ENCODE measurements at places on chromosomes 2 and 18. TPM values are rescaled to one million over a fixed set of nuclear protein-coding genes. Genes with fewer than 3 reads are reported as not detected.

GRCh38 chr2:217150236-217150635 lies 290.4 kb upstream of the TNP1 start:
- H3K36me3 ChIP-seq: no peaks in the 10 kb centered on the region
- H3K27ac ChIP-seq: no peak overlapping the region
- no peak overlapping the region for H3K4me3 ChIP-seq
- no peaks in the 10 kb centered on the region for H3K4me1 ChIP-seq

GRCh38 chr2:218059289-218059688 lies 9.8 kb upstream of the RUFY4 start:
- no peak overlapping the region for H3K4me3 ChIP-seq
- DNase-seq: no peak

DNA sequence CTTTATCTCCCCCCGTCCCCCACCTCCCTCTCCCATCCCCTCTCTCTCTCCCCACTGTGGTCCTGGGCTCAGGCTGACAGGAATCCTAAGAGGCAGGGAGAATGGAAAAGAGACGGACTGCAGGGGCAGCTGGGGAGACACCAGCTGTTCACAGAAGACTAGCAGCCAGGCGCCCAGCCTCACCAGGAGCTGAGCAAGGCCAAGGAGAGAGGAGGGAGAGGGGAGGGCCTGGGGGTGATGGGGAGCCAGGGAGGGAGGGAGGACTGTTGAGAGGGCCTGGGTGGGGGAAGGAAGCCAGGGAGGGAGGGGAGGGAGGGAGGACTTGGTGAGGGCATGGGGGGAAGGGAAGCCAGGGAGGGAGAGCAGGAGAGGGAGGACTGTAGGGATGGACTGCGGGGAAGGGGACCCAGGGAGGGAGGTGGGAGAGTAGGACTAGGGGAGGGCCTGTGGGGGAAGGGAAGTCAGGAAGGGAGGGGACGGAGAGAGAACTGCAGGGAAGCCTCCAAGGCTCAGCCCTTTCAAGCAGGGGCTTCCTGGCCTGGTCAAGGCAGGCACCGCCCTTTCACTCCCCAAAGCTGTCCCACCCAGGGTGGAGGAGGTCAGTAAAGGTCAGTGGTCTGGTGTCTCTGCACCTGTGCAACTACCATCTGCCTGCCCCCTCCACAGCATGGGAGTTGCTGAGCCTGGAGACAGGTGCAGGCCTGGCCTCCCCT lies 517.7 kb upstream of the MYT1L start:
- no peak overlapping the region for H3K27ac ChIP-seq
- H3K27me3 ChIP-seq: no peaks in the 10 kb centered on the region
- H3K36me3 ChIP-seq: no peaks in the 10 kb centered on the region
- no peaks in the 10 kb centered on the region for H3K4me1 ChIP-seq
- DNase-seq: no peak

GRCh38 chr2:84297155-84297554 lies 161.9 kb downstream of the SUCLG1 start:
- H3K27ac ChIP-seq: no peak overlapping the region
- H3K27me3 ChIP-seq: no peaks in the 10 kb centered on the region
- no peak for DNase-seq
- H3K4me1 ChIP-seq: no peaks in the 10 kb centered on the region
- no peaks in the 10 kb centered on the region for H3K36me3 ChIP-seq
- H3K4me3 ChIP-seq: no peak overlapping the region

DNA sequence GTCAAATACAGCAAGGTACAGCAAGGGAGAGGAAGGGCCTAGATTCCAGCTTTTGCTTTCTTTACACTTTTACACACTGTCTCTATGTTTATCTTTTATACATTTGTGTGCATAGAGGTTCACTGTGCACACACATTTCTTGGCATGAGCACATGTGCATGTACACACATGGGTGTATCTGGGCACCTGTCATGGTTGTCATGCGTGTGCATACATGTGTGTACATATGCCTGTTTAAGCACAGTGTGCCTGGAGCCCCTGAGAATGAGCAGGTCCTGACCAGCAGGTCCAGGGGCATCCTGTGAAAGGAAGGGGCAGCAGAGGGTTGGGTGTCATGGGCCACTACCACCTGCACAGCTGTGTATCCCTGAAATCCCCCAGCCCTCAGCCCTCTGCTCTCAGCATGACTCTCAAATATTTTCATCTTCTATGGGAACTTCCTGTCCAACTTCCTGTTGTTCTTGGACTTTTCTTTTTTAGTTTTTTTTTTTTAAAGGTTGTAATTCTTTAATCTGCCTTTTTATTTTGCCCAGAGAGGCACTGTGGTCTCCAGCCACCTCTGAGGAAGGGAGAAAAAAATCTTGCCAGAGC lies 97.0 kb upstream of the EPAS1 start:
- peak overlapping the region; percentile 47 for H3K27ac ChIP-seq
- H3K4me1 ChIP-seq: peaks cover 5% of the 10 kb centered on the region
- DNase-seq: no peak
- no peaks in the 10 kb centered on the region for H3K27me3 ChIP-seq
- H3K36me3 ChIP-seq: no peaks in the 10 kb centered on the region

DNA sequence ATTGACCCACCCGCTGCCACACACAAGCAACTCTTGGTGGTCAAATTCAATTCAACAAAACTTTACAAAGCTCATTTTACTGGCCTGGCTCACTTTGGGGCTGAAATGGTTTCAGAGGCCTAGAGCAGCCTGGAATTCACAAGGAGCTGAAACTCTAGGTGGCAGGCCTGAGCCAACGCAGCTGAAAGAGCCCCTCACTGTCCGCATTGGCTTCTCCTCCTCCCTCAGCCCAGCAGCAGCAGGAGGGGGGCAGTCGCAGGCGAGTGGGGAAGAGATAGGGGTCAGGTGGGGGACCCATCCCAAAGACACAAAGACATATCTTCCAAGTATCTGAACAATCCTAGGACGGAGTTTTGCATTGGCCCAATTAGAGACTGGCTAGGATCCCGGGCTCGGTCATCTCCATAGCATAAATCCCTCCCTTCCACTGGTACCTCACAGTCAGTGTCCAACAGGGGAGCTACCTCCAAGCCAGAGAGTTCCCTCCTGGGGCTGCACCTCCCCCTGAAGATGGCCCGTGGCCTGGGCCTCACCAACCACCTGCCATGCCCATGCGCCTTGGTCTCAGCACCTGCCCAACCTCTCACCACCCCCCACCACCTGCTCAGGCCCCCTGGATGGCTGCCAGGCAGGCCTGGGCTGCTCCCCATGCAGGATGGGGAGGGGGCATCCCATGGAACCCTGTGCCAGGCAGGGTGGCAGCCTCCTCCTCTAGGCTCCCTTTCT lies 113.4 kb downstream of the ZBTB7C start:
- peaks cover 12% of the 10 kb centered on the region for H3K4me1 ChIP-seq
- H3K4me3 ChIP-seq: no peak overlapping the region
- peak; percentile 60 for DNase-seq
- H3K36me3 ChIP-seq: no peaks in the 10 kb centered on the region
- H3K27ac ChIP-seq: peak overlapping the region; percentile 34

DNA sequence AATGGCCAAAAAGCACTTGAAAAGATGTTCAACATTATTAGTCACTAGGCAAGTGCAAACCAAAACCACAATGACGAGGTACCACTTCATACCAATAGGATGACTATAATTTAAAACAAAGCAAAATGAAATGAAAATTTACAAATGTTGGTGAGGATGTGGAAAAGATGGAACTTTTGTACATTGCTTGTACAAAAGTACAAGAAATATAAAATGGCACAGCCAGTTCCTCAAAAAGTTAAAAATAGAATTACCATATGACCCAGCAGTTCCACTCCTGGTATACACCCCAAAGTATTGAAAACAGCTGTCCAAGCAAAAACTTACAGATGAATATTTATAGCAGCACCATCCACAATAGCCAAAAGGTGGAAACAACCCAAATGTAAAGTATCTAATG lies 107.8 kb upstream of the XPO1 start:
- no peak overlapping the region for H3K27ac ChIP-seq
- no peaks in the 10 kb centered on the region for H3K4me1 ChIP-seq
- no peak for DNase-seq
- H3K36me3 ChIP-seq: no peaks in the 10 kb centered on the region

GRCh38 chr2:26979741-26980140 lies 9.3 kb downstream of the MAPRE3 start:
- no peaks in the 10 kb centered on the region for H3K4me1 ChIP-seq
- DNase-seq: no peak
- no peaks in the 10 kb centered on the region for H3K27me3 ChIP-seq
- H3K4me3 ChIP-seq: no peak overlapping the region
- no peaks in the 10 kb centered on the region for H3K36me3 ChIP-seq

Gene ABCG5
- total RNA-seq: 4.0 TPM
